Osteoblast (primary cell): ENCODE measurements at places on chromosomes 13 and 19.

GRCh38 chr13:107568181-107568580 lies 647.2 kb downstream of the LIG4 start:
- H3K36me3 ChIP-seq, result no peaks in the 10 kb centered on the region
- H3K27ac ChIP-seq, result no peak overlapping the region
- H3K27me3 ChIP-seq, result no peaks in the 10 kb centered on the region

DNA sequence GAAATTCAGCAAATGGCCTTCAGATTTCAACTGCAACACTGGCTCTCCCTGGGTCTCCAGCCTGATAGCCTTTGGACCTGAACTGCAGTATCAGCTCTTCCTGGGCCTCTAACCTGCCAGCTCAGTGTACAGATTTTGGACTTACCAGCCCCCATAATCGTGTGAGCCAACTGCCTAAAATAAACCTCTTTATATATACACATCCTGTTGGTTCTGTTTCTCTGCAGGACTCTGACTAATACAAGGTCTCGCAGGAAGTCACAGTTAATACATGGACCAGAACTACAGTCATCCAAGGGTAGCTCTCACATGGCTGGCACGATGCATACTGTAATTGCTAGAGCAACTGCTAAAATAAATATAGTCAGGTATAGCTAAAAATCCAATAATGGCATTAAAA lies 85.1 kb downstream of the KATNAL1 start:
- H3K4me3 ChIP-seq, result no peak overlapping the region
- no peaks in the 10 kb centered on the region for H3K27me3 ChIP-seq
- H3K36me3 ChIP-seq, result peaks cover 34% of the 10 kb centered on the region
- no peak overlapping the region for H3K27ac ChIP-seq
- DNase-seq, result no peak
- no peaks in the 10 kb centered on the region for H3K4me1 ChIP-seq

DNA sequence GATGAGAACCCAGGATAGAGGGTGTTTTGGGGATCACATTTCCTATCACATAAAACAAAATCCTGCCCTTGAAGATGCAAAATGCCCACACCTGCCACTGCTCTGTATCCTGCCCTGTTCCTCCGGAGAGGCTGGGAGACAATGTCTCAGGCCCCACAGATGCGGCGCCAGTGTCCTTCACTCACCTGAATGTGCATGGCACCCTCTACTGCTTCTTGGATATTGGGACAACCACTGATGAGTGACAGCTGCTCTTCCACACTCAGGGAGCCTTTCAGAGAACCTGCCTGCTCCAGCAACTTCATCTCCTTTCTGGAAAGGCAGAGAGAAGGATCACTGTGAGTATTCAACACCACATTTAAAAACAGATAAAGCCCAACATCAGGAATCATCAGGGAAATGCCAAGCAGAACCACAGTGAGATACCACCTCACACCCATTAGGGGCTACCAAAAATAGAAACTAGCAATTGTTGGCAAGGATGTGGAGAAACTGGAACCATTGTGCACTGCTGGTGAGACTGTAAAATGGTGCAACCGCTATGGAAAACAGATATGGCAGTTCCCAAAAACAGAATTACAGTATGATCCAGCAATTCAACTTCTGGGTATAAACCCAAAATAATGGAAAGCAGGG lies 36.4 kb downstream of the CRYL1 start:
- no peak for DNase-seq
- no peaks in the 10 kb centered on the region for H3K27me3 ChIP-seq
- H3K36me3 ChIP-seq, result no peaks in the 10 kb centered on the region
- H3K4me3 ChIP-seq, result no peak overlapping the region

- H3K27me3 ChIP-seq, result no peaks in the 10 kb centered on the region
- DNase-seq, result no peak
- no peaks in the 10 kb centered on the region for H3K4me1 ChIP-seq
- H3K36me3 ChIP-seq, result no peaks in the 10 kb centered on the region
- no peak overlapping the region for H3K4me3 ChIP-seq
Observed at GRCh38 chr13:58004751-58005150, 373.2 kb downstream of the PCDH17 start.

DNA sequence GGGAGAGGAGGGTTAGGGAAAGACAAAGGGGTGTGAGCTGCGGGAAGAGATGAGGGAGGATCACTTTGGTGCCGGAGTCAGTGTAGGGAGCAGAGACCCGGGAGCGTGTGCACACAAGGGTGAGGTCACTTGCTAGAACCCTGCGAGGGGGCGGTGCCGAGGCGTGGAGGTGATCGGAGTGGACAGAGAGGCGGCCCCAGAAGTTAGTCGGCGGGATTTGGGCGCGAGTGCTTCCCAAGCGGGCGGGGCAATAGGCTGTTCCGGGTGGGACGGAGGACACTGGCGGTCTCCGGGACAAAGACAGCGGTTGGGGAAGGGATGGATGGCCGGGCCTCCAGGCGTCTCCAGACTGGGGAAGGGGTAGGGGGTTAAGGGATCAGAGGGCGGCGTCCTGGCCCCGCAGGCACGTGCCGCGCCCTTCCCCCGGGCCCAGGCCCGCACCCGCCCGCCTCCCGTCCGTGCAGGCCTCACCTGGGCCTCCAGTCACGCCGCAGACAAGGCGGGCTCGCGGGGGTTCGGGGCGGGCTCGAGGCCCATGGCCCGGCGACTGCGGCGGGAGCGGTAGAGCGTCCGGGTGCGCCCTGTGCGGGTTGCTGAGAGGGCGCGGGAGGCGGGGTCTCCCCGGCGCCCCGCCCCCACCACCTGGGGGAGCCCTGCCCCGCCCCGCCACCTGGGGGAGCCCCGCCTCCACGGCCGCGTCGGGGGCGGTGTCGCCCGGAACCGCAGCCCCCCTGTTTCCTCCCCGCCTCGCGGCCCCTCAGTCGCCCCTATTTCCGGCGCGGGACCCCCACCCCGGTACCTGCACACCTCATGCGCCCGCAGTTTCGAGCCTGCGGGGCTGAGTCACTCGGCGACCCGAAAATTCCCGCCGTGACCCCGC lies at the start of gene LPAR2:
Gene LPAR2 (minus strand): TSS at position 600 of the 880 bp plus-strand sequence. CDS start 945 bp downstream, outside the sequence.
- no peaks in the 10 kb centered on the region for H3K27me3 ChIP-seq
- H3K27ac ChIP-seq, result no peak within 1 kb of the TSS
- peaks cover 6% of the 10 kb centered on the region for H3K4me1 ChIP-seq
- peak within 1 kb of the TSS; percentile 51 for H3K4me3 ChIP-seq
- DNase-seq, result peak; percentile 92
- H3K36me3 ChIP-seq, result peaks cover 8% of the 10 kb centered on the region

- no peak overlapping the region for H3K4me3 ChIP-seq
- no peak overlapping the region for H3K27ac ChIP-seq
- H3K27me3 ChIP-seq, result peaks cover 18% of the 10 kb centered on the region
- peak; percentile 13 for DNase-seq
- H3K36me3 ChIP-seq, result no peaks in the 10 kb centered on the region
Observed at GRCh38 chr19:55336101-55336500, 3.6 kb upstream of the KMT5C start.
